IPS DF 19.7 (cell line): ENCODE measurements at places on chromosomes 16 and 17.

- no peak for DNase-seq
Observed at GRCh38 chr16:68826652-68827051, 16.7 kb upstream of the TANGO6 start.

DNA sequence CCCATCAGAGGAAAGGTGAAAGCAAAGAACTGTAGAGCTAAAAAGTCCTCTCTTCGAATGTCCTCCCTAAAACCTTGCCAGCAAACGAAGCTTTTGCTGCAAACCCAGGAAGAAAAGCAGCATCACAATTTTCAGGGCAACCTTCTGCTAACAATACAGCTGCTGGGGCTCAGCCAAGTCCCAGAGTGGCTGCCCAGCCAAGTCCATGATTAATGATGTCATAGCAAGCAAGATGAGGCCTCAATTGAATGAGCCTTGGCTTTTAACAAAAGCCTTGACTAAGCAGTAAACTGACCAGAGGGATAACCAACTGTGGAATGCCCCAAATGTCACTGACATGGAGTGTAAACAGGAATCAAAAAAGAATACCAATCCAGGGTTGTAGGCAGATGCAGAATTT lies 342.7 kb downstream of the PMP22 start:
- no peak for DNase-seq

DNA sequence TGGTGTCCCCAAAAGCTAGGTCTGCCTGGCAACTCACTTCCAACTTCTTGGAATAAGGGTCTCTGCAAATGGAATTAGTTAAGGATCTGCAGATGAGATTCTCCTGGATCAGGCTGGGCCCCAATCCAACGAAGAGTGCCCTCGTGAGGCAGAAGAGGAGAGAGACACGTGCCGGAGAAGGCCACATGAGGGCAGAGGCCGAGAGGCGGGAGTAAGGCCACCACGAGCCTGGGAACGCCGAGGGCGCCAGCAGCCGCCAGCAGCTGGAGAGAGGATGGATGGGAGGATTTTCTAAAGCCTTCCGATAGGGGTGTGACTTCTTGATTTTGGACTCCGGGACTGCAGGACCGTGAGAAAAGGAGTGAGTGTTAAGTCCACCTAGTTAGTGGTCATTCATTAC lies 76.3 kb downstream of the JPH3 start:
- no peak for DNase-seq

DNA sequence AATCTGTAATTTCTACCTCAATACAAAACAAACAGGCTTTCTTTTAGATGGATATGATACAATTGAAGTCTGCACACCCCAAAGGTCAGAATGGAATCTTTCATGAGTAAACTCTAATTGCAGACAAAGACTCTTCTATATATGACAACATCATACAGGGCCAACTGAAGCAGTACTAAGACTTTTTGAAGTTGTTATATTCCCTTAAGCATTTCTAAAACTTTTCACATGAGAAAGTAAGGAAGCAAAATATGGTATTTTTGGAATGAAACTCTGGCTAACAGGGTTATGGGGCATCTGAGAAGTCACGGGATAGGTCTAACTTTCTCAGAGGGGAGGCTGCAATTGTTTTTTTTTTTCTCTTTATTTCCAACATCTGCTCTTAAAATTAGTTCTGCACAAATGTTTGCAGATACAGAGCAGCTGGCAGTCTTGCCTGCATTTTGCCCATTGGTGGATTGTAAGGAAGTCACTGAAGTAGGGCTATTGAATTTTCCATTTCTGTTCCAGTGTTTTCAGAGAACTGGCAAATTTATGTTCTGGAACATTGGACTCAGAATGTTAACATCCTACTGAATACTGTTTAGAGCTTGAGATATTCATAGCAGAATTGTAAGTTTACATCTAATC lies 59.1 kb downstream of the SSH2 start:
- DNase-seq = no peak

DNA sequence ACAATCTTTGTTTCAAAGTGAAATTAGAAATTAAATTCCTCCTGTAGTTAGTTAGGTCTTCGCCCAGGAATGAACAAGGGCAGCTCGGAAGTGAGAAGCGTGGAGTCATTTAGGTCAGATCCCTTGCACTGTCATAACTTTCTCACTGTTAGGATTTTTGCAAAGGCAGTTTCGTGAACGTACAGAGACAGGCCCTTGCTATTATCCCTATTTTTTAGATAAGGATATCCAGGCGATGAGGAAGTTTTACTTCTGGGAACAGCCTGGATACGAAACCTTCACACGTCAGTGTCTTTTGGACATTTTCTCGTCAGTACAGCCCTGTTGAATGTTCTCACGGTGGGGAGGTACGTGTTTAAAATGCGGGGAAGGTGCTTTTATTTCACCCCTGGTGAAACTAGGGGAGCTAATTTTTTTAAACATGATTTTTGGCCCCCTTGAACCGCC lies 318 bp upstream of the RBL2 start:
- no peak for DNase-seq
